ENCODE measurements at places on chromosomes 12 and 14. TPM values are rescaled to one million over a fixed set of nuclear protein-coding genes. Genes with fewer than 3 reads are reported as not detected.

GRCh38 chr12:95829395-95829794, 29.4 kb upstream of the SNRPF start:
- no peak for DNase-seq

DNA sequence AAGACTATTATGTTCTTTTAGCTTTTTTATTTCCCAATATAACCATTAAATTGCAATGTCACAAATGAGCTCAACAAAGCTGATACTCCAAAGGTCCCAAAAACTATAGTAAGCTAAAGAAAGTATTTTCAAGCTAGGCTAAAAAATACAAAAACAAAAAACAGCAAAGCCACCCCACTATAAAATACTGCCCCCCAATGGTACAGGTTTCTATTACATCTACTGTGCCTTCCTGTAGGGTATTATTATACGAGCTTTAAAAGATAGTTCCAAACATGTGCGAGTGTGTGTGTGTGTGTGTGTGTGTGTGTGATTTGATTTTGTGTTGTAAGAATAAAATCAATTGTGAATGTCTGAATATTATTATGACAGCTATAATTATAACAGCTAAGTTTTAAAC, 1.1 kb downstream of the IFNG start:
- peak; percentile 33 for DNase-seq

- DNase-seq = no peak
These were observed 68.6 kb downstream of the FIGNL2 start for GRCh38 chr12:51779876-51780275.

GRCh38 chr12:63919756-63920155, 75.3 kb downstream of the SRGAP1 start:
- DNase-seq = no peak

GRCh38 chr12:69214169-69214568, 25.2 kb upstream of the CPSF6 start:
- DNase-seq = no peak

- no peak for DNase-seq
These were observed 32.1 kb downstream of the MVK start for GRCh38 chr12:109605599-109606228.

DNA sequence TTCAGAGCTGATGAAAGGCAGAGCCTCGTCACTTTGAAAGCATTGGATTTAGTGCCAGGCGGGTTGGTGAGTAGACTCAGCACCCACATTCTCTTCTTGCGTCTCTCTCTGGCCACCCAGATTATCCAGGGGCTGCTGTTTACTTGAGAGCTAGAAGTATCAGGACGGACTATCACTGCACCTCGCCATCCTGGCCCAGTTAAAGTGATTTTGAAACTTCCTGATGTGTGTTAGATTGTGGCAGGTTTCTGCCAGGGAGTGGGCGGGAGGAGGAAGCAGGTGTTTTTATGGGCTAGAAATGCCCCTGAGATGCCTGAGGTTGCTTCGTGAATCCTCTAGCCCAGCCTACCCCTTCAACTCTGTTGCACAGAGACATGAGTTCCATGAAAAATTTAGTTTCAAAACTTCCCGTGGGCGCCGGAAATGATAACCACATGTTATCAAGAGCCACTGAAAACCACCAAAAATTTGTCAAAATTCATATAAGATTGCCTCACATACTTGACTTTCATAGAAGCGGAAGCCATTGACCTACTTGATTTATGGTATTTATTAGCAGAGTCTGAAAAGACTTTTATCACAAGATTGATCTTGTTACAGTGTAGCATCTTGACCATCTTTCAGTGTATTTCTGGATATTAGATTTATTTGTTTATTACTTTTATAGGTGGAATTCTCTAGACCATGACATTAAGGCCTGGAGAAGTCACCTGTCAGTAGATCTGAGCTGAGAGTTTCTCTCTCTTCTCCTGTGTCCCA, 466.0 kb downstream of the RAD51B start:
- peak; percentile 81 for DNase-seq

DNA sequence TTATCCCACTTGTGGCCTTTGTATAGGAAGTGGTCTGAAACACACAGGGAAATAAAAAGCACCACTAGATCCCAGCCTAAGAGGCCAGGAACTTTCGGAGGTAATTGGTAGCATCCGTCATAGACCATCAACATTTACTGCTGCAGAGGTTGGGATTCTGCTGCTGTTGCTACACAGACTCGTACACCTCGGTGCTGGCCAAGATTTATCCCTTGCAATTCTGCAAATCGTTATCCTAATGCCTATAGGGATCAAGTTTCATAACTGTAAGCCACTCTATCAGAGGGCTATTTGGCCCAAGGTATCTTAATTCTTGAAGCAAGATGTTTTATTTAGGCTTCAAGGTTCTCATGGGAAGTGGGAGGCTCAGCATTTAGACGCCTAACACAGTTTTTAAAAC, 913.6 kb downstream of the GALC start:
- no peak for DNase-seq

DNA sequence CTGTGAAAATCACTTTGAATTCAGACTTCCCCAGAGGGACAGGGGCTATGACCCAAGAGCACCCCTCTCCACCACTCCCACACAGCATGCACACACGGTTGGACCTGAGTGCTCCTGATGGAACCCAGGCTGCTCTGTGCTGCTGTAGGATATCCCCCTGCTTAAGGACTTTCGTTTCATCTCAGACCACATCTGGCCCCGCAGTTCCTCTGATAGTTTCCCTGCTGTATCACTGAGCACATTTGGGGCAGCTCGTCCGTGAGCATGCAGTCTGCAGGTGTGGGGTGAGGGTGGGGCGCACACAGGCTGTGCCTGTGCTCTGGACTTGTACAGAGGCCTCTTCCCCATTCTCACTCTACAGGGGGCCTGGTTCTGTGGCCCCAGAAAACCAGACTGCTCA, 345.2 kb upstream of the FKBP4 start:
- DNase-seq = no peak

GRCh38 chr12:15632708-15633107, 156.5 kb downstream of the EPS8 start:
- DNase-seq = no peak

RND1 gene
- total RNA-seq = 18.7 TPM

TECPR2 gene
- total RNA-seq = 10.8 TPM

SERPINA5 gene
- total RNA-seq = not detected

C3AR1 gene
- 0.15 TPM for total RNA-seq

TNS2 gene
- 0.24 TPM for total RNA-seq

JPH4 gene
- not detected for total RNA-seq

PLBD2 gene
- total RNA-seq = 14.0 TPM
